Activated CD4-positive, alpha-beta T cell treated with anti-CD3 and anti-CD28 coated beads, Interleukin-2, amount 10 ng/mL, durations not matched to agents 7 days and 5 days (primary cell): ENCODE measurements at places on chromosomes 5 and 9.

DNA sequence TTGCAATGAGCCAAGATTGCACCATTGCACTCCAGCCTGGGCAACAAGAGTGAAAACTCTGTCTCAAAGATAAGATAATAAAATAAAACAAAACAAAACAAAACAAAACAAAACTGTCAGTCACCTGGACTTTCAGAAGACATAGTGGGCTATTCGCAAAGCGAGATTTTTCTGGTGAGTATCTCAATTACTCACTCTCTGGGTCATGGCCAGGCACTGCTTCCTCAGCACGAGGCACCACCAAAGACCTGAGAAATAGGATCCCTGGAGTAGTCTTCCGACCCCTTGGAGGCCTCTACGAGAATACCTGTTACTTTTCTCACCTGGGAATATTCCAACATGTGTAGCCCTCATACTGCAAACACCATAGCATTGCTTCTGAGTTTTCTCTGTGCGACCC lies 201.7 kb upstream of the ZNF618 start:
- no peak for DNase-seq

- no peak for DNase-seq
These were observed 41.9 kb downstream of the SYK start for GRCh38 chr9:90843525-90843924.

DNA sequence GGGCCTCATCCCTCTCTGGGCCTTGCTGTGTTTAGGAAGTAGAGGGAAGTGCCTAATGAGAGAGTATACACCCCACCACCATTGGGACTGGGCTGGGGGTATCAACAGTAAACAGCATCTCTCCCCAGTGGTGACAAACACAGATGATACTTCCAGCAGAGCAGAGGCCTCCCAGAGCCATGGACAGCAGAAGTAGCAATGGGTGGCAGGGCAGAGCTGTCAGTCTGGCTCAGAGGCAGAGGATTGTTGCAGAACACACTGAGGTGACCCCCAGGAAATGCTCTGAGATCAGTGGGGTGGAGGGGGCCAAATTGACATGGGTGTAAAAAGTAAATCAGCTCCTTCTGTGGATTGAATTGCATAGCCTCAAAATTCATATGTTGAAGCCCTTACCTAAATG lies 12.1 kb upstream of the P4HA2 start:
- DNase-seq, result no peak

- DNase-seq, result no peak
These were observed 142.8 kb downstream of the TMEM38B start for GRCh38 chr9:105836936-105837660.

DNA sequence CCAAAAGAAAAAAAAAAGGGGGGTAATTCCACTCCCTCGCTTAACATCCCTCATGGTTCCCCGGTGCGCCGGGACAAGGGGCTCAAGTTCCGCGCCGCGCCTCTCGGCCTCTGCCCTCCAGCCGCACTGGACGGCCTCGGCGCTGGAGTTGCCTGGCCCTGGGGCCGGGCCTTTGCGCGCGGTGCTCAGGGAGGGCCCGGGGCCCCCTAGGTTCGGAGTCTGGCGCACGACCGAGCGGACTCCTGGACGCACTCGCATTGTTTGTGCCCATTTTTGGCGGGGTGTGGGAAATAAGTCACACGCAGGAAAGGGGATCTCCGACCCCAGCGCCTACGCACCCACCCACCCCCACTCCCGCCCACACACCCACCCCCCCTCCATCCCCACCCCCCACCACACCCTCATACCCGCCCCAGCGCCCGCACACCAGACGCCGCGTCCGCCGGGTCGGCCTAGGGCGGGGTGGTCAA lies 381 bp downstream of the MED22 start:
- DNase-seq, result peak; percentile 40

GRCh38 chr5:10699281-10699874 lies 61.7 kb downstream of the DAP start:
- DNase-seq, result no peak

DNA sequence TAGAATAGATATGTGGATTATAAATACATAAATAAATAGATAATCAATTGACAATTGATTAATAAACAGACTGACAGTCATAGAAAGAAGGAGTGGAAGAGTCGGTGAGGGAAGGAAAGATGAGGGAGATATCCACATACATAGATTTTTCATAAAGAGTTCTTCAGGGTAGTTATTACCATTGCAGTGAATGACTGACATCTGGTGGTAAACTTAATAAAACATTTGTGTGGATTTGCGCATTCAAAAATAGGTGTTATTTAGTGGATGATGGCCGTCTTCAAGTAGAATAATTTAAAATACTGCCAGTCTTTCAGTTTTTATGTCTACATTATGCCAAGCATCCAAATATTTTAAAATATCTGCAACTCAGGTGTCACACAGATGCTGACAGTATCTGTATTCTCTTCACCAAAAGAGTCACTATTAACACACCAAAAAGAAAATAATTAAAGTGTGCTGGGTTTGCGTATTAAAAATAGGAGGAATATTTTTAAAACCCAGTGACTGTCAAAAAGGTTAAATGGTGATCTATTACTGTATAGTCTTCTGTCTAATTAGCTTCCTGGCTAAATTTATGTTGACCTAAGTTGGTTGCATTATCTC lies 78.8 kb downstream of the GIN1 start:
- no peak for DNase-seq

DNA sequence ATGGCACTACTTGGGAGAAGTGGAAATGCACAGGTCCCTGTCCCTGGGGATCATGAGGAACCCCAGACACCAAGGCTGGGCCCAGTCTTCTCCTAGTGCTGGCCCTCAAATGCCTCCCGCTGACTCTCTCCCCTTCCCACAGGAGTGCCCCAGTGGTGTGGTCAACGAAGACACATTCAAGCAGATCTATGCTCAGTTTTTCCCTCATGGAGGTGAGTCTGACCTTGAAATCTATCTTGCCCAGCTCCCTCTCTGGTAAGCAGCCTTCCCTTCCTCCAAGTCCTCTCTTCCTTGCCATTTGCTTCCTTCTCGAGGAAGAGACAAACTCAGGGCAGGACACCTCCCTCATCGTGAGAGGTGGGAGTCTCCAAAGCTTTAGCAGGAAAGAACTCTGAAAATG lies 63.3 kb upstream of the GABRP start:
- DNase-seq, result no peak

DNA sequence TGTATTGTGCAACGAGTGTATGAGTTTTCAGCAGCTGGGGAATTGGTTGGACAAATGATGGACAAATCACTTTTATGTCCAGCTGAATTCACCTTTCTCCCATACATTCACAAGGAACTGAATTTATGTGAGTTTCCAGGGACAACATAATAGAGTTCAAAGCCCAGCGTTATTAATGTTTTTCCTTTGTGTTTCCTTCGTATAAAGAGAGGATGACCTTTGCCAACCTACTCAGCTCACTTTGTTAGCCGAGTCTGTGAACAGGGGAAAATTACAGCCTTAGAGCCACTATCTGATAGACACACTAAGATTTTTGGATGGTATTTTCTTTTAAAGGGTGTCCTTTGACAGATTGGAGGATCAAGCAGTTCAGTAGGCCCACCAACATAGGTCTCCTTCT lies 352.5 kb downstream of the KIF4B start:
- no peak for DNase-seq

DNA sequence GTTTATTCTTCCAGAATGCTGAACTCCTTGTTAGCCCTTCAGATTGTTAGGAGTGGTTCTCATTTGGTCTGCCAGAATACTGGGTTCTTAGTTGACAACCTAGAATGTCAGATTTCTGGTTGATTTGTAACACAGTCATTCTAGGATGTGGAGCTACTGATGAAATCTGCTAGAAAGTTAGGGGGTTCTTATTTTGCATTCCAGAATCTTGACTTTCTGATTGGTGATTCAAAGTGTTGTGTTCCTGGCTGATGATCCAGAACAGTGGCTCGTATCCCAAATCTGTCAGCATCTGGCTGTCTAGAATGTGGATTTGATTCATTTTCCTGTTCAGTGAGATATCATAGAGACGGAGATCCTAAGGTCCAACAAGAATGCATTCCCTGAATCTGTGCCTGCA lies 21.9 kb downstream of the PTGS1 start:
- DNase-seq, result no peak

DNA sequence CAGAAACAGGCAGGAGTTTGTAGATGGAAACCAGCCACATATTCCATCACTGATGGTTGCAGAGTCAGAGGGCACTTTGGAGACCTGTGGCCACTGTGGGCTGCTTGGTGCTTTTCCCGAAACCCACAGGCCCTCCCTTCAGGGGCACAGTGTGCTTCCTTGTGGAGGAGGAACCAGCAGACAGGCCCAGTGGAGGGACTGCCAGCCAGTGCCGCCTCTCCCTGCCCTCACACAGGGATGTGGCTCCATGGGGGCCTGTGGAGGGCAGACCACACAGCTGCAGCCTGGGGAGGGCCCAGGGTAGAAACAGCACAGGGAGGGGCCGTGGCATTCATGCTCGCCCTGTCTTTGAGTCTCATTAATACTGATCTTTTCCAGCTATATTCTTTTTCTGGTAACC lies 35.2 kb downstream of the CEP72 start:
- DNase-seq, result no peak

DNA sequence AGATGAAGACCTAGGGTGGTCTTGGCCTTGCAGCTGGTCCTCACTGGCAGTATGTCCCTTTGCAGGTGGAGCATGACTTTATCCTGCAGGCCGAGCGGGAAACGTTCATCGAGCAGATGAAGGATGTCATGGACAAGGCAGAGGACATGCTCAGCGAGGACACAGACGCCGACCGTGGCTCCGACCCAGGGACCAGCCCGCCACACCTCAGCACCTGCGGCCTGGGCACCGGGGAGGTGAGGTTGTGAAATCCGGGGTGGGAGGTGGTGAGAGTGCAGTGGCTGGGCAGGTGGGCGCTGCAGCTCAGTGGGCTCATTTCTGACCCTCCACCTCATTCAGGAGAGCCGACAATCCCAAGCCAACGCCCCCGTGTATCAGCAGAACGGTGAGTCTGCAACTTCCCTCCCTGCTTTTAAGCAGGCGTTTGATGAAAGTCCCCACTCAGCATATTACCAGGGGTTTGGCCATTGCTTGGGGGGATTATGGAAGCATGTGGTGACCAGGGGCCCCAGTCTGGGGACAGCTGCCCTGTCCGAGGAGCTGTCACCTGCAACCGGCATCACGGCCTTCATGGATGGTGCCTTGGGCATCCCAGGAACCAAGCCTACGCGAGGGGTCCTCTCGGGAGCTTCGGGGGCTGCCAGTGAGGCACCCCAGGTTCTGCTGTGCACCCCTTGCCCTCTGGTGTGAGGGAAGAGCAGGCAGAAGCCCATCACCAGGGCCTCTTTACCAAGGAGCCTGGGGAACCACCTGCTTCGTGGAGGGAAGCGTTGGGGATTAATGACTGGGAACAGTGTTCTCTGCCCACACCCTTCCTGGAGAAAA lies 84.0 kb downstream of the WNK2 start:
- no peak for DNase-seq

DNA sequence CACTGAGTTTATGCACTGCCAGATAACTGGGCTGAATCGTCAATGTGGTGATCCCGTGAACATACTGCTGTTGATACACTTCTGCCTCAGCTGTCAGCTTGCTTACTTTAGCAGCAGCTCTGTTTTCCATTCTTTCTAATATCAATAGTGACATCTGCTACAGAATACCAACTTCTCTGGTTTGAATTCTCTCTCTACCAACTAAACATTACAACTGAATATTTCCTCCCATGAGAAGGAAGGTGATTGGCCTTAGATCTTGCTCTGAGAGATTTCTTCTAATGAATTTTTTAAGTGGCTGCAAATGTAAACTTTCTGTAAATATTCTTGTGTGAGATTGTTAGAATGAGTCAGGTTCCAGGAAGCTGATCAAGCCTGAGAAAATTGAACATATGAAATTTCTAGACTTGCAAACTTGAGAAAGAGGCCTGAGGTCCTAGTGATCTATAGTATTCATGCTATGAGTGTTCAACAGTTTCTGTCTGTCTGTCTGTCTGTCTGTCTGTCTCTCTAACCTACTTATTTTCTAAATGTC lies 205.5 kb upstream of the CDKN2B start:
- no peak for DNase-seq

- DNase-seq, result no peak
These were observed 10.8 kb downstream of the FIBCD1 start for GRCh38 chr9:130927995-130928900.

- no peak for DNase-seq
These were observed 9.7 kb downstream of the SPATA9 start for GRCh38 chr5:95673081-95673480.

DNA sequence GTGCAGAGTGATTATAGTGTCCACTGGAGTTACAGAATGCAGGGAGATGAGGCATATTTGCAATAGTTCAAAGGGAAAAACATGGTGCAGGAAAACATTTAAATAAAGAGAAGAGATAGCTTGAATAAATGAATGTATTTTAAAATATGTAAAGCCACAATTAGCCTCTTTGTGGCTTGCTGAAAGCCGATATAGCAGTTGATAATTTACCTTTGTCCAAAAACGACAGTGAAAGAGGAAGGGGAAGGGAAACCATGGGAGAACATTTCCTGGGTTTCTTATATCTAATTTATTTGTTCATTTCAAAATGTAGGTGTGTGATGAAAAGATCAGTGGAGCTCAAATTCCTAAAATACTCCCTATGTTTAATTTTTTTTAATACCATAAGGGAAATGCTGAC lies 156.1 kb downstream of the DENND1A start:
- no peak for DNase-seq

DNA sequence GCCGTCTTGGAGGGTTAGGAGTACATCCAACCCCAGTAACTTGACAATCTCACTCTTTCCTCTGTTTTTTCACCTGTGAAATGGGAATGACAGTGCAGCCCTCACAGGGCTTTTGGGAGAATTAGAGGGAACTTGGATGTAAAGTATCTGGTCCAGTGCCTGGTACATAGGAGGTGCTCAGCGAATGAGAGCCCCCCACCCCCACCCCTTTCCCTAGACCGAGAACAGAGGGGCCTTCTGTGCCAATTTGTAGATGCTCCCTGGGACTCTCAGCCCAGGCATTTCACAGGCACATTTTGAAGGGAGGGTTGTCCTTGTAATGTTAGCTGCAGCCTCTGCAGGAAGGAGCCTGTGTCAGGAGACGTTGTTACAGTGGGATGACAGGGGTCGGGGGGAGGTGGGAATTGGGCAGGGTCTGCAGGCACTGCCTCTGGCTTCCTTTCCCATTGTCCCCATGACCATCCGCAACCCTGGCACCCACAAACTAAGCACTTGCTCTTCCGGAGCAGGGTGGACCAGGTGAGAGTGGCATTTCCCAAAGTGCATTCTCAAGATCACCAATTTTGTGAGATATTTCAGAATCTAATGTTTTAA lies 47.0 kb downstream of the AMBP start:
- no peak for DNase-seq
